ENCODE measurements at places on chromosomes 12 and 14.

- no peaks in the 10 kb centered on the region for H3K4me1 ChIP-seq
- DNase-seq, result no peak
- no peak overlapping the region for H3K4me3 ChIP-seq
- no peaks in the 10 kb centered on the region for H3K27me3 ChIP-seq
- H3K36me3 ChIP-seq, result no peaks in the 10 kb centered on the region
Measured at GRCh38 chr12:112121780-112122565, 3.4 kb upstream of the TRAFD1 start.

- no peak overlapping the region for H3K4me3 ChIP-seq
- no peak for DNase-seq
- no peaks in the 10 kb centered on the region for H3K36me3 ChIP-seq
- no peak overlapping the region for H3K27ac ChIP-seq
Measured at GRCh38 chr12:84877340-84877739, 35.3 kb downstream of the SLC6A15 start.

- H3K4me3 ChIP-seq, result peak overlapping the region; percentile 44
- peak; percentile 51 for DNase-seq
- H3K27ac ChIP-seq, result no peak overlapping the region
Measured at GRCh38 chr12:113154351-113154973, 4.9 kb downstream of the CFAP73 start.

GRCh38 chr12:132488127-132489077 is 1.5 kb upstream of the FBRSL1 start:
- no peak overlapping the region for H3K4me3 ChIP-seq
- H3K27ac ChIP-seq, result no peak overlapping the region
- H3K4me1 ChIP-seq, result peaks cover 7% of the 10 kb centered on the region
- peaks cover 22% of the 10 kb centered on the region for H3K27me3 ChIP-seq

DNA sequence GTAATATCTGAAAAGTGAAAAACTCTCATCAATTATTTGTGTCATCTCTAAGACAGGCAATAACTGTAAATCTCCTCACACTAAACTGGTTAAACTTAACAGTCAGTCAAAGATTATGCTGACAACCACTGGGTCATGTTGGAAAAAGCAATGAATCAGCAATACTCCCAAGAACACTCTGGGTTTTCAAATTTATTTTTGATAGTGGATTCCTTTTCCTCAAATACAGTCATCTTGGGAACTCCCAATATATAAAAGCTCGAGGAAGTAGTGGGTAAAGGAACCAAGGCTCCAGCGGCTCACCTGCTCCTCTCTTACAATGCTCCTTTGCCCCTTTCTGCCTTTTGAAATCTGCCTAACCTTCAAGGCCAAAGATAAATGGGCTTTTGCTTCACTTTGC is 70.0 kb downstream of the ARMH4 start:
- no peaks in the 10 kb centered on the region for H3K27me3 ChIP-seq
- H3K27ac ChIP-seq, result no peak overlapping the region
- H3K4me1 ChIP-seq, result no peaks in the 10 kb centered on the region

- no peak overlapping the region for H3K27ac ChIP-seq
- no peak for DNase-seq
- H3K4me3 ChIP-seq, result no peak overlapping the region
- no peaks in the 10 kb centered on the region for H3K4me1 ChIP-seq
- H3K36me3 ChIP-seq, result no peaks in the 10 kb centered on the region
Measured at GRCh38 chr12:116466536-116466935, 92.6 kb upstream of the MAP1LC3B2 start.

DNA sequence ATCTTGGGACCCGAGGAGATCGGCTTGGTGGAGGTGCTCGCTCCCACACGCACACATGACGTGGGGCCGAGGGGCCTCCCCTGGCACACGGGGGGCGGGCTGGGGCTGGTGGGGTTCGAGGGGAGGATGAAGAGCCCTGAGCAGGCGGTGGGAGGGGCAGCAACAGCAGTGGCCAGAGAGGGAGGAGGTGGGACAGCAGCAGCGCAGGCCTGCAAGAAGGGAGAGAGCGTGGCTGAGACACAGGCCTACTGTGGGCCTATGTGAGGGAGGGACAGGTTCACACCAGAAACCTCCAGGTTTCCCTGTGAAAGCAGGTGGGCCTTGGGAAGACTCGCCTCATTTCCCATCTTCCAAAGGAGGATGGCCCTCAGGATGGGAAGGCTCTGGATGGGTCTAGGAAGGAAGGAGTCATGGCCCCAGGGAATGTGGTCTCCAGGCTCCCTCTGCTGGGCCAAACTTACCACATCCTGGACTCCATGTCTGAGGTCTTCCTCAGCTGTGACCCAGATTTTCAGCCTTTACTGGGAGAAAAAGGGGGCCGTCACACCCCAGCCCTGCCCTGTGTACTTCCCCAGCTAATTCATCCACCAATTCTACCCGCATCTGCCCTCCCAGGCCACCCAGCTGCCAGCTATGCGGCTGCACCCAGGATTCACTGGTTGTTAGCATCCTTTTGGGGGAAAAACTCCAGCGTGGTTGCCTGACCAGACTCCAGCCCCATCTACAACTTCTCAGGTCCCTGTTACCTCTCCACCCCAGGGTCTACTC is 2.8 kb downstream of the PIANP start:
- H3K4me3 ChIP-seq, result no peak overlapping the region
- peaks cover 82% of the 10 kb centered on the region for H3K27me3 ChIP-seq
- no peaks in the 10 kb centered on the region for H3K4me1 ChIP-seq
- H3K36me3 ChIP-seq, result no peaks in the 10 kb centered on the region
- DNase-seq, result no peak

DNA sequence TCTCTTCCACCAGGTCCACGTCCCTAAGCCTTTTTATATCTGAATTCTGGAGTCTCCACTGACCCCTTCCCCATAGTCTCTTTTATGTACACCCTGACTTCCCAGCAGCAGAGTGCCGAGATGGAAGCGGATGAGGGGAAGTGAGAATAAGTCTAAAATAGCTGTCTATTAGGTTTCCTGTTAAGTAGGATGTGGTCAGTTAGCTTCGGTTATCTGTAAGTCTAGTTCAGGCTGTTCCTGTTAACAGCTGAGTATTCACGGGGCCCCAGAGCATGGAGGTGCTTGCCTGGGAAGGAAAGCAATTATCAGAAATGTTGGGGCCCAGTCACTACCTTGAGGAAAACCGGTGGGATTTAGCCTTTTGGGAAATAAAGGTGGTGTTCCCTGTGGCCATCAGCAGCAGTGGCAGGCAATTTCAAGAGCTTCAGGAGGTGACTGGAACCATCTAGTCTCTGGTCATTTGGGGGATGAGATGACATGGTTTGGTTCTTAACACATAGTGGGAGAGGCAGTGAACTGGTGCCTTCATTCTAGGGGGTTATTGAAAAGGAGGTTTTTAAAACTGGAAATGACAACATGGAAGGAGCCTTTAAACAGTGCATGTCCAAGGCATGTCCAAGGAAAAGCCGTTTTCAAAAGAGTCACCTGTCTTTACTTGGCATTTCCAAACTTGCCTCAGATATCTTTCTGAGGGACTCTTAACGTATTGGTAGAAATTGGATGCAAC is 21.8 kb downstream of the CHST11 start:
- H3K4me1 ChIP-seq, result peaks cover 39% of the 10 kb centered on the region
- DNase-seq, result peak; percentile 86
- H3K27ac ChIP-seq, result peak overlapping the region; percentile 71
- H3K36me3 ChIP-seq, result no peaks in the 10 kb centered on the region

Measured in MM.1S (cell line).